Fibroblast of villous mesenchyme (primary cell): ENCODE measurements at places on chromosomes 13 and 19. TPM values are rescaled to one million over a fixed set of nuclear protein-coding genes. Genes with fewer than 3 reads are reported as not detected.
A peak's percentile ranks its signal among the peaks of the same experiment; 100 is the strongest.

GRCh38 chr13:21434588-21434987 lies 24.5 kb downstream of the ZDHHC20 start:
- no peak for DNase-seq

- no peak for DNase-seq
Observed at GRCh38 chr13:46106839-46107371, 2.1 kb upstream of the CPB2 start.

GRCh38 chr19:5591476-5591875 lies 23.7 kb upstream of the TINCR start:
- no peak for DNase-seq

- peak; percentile 84 for DNase-seq
Observed at GRCh38 chr13:46295491-46296114, 83.9 kb downstream of the LRRC63 start.

GRCh38 chr19:41753936-41754529 lies 1.3 kb upstream of the CEACAM6 start:
- peak; percentile 12 for DNase-seq

- no peak for DNase-seq
Observed at GRCh38 chr19:39795001-39795400, 16.3 kb downstream of the LEUTX start.

- DNase-seq: no peak
Observed at GRCh38 chr19:10076535-10076934, 9.6 kb upstream of the SHFL start.

- DNase-seq: no peak
Observed at GRCh38 chr19:12924621-12925310, 5.7 kb upstream of the SYCE2 start.

DNA sequence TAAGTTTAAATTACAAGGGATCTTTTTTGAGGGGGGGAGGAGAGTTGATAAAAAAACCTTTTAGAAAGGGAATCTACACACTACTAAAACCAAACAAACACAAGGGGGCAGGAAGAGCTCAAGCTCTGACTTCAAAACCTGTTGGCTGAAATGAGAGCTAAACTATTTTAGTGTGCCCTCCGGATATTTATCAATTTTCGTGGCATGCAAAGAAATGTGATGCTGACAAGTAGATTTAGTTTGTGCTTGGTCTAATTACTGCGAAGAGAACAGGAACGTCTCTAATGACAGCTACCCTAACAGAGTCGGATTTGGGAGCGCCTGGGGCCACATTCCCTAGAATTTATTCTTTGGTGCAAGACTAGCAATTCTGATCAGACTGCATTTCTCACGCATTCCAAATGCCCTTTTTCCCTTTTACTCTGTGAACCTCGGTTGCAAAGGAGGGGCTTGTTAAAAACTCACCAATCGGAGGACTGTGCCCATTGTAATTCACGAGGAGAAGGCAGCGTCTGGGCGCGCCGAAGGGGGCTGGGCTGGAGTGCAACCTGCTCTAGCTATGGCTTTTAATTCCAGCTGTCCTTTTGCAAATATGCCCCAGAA lies 802 bp upstream of the FREM2 start:
- peak; percentile 9 for DNase-seq

DNA sequence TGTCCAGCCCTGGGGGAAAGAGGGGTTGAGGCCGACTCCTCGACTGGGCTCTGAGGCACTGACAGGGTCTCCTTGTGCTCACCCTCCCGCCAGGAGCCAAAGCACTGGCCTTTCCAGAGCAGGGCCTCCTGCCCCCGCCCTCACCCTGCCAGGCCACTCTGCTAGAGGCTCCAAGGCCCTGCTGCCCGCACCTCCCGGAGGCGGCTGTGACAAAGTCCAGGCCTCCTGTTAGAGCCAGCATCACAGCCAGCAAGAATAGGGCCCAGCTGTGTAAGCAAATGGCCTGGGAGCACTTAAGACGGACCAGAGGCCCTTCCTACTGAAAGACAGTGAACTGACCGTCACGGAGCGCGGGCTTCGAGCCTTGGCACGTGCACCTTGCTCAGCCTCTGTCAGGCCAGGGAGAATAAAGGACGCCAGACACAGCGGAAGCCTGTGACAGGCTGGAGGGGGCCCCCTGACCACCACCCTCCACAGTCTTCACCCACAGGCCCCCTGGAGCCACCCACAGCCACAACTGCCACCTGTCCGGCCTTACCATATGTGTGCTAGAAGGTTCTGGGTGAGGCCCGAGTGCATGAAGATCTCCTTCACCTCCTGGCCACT lies 50.9 kb downstream of the EPS15L1 start:
- DNase-seq: peak; percentile 82

GRCh38 chr13:31081316-31081715 lies 80.4 kb downstream of the HSPH1 start:
- DNase-seq: no peak

The EMP3 gene
- 82.8 and 92.4 TPM in 2 replicates for total RNA-seq

The SULT2A1 gene
- total RNA-seq: not detected in 2 replicates

The C19orf73 gene
- total RNA-seq: 0.32 TPM in 1 of 2 replicates, not detected in the other

The CEACAM1 gene
- total RNA-seq: under 0.01 and 0.97 TPM in 2 replicates

The SLC5A5 gene
- not detected in 2 replicates for total RNA-seq

The SMIM24 gene
- total RNA-seq: not detected in 2 replicates

The ZNF841 gene
- 22.9 and 41.9 TPM in 2 replicates for total RNA-seq

The PSG1 gene
- total RNA-seq: 3.9 and 11.2 TPM in 2 replicates

The EFNB2 gene
- total RNA-seq: 7.4 and 10.8 TPM in 2 replicates
